ENCODE measurements at places on chromosomes 12 and 14.

- no peak for DNase-seq
These were observed 376.0 kb upstream of the PDE3A start for GRCh38 chr12:19992311-19992710.

DNA sequence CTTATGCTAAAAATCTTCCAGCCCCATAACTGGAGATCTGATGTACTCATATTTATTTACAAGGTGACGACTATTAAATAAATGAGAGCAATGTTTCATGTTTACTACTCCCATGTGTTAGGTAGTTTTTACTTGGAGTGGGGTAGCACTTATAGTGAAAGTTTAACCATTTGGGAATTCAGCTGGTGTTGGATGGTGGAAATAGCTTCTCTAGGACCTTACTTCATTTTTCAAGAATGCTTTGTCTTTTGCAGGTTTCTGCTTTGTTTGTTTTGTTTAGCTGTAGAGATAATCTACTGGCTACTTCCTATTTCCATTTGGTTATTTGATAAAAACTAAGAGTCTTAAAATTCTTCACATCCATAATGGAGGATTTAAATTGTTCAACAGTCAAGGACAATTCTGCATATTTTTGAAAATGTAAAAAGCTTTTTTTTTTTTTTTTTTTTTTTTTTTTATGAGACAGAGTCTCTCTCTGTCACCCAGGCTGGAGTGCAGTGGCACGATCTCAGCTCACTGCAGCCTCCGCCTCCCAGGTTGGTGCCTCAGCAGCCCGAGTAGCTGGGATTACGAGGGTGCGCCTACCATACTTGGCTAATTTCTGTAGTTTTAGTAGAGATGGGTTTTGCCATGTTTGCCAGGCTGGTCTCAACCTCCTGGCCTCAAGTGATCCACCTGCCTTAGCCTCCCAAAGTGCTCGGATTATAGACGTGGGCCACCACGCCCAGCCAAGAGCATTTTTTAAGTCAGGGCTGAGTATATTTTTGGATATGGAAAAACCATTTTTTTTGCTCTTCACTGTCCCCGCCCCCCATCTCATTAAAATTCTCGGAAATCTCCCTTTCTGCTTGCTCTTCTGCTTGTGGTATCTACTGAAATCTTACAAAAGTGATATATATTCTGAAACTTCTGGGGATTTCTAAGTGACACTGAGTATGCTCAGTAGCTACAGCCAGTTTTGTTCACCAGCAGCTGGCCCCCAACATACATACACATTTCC lies 1.4 kb upstream of the ABCD2 start:
- peak; percentile 14 for DNase-seq

DNA sequence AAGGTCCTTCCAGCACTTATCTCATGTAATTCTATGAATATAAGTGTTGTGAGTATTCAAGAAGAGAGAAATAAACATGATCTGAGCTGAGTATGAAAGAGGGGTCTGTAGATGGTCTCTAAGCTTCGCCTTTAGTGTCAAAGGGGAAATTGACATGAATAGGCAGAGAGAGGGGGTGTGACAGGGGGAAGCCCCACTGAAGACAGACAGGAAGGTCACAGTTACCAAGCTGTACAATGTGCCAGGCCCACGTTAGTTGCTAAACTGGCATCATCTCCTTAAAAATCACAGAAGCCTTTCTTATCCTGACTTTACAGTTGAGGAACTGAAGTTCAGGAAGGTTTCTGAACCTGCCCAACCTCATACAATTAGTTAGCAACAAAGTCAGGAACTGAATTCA lies 7.6 kb downstream of the ARHGEF40 start:
- DNase-seq, result no peak

- no peak for DNase-seq
These were observed 279.8 kb downstream of the DUSP6 start for GRCh38 chr12:89072294-89073026.

- DNase-seq, result no peak
These were observed 93.0 kb downstream of the PLEKHA5 start for GRCh38 chr12:19222558-19222957.

GRCh38 chr12:52044292-52044983 lies 6.8 kb upstream of the NR4A1 start:
- DNase-seq, result peak; percentile 99

DNA sequence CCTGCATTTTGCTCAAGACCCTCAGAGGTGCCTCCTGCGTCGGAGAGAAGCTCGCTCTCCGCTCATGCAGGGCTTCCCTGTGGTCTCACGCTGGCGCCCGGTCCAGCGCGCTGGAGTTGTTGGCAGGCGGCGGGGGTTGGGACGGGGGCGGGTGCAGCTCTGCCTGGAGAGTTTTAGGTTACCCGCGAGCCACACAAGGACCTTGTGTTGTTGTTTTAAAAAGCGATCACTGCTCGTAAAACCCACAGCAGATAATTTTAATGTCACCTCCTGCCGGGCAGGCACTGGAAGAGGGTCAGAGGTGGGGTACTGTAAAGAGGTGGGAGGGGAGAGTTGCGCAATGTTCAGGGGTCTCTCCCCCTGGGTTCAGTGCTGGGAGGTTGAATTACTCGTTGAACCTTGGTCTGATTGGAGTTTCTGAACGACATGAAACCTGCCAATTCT lies 850 bp downstream of the SMOC1 start:
- no peak for DNase-seq

- DNase-seq, result no peak
These were observed 48.4 kb downstream of the ATL1 start for GRCh38 chr14:50608302-50608851.

DNA sequence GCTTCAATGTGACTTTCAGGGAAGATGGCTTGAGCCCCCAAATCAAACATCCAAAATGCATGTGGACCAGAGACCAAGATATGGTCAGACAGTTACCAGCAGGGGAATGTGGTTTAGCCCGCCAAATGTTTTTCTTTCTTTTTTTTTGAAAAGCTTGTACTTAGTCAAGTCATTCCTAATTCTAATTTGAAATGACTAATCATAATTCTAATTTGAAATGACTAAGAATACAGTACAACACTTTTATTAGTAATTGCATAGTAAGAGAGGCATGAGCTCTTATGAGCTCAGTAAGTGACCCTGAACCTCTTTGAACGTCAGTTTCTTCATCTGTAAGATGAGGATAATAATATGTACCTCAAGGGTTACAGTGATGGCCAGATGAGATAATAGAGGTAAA lies 72.4 kb downstream of the HECTD4 start:
- DNase-seq, result no peak

DNA sequence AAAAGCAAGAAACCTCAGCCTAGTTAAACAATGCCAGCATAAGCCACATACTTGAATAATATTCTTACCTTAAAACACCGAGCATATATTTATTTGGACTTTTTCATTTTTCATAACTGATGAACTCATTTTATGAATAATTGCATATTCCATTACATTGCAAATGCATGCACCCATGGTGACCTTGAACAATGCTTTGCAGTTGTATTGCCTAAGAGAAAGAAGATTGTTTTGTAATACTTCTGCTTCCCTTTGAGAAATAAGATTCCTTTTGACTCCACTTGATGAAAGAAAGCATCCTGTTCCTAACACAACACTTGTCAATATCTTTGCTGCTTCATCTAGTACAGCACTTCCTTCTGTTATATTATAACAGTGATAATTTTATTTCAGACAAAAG lies 1182.2 kb downstream of the FLRT2 start:
- peak; percentile 36 for DNase-seq

- DNase-seq, result no peak
These were observed 404.0 kb upstream of the ATP2B1 start for GRCh38 chr12:90112666-90113065.

GRCh38 chr12:55657212-55657611 lies 20.5 kb downstream of the OR10P1 start:
- no peak for DNase-seq

DNA sequence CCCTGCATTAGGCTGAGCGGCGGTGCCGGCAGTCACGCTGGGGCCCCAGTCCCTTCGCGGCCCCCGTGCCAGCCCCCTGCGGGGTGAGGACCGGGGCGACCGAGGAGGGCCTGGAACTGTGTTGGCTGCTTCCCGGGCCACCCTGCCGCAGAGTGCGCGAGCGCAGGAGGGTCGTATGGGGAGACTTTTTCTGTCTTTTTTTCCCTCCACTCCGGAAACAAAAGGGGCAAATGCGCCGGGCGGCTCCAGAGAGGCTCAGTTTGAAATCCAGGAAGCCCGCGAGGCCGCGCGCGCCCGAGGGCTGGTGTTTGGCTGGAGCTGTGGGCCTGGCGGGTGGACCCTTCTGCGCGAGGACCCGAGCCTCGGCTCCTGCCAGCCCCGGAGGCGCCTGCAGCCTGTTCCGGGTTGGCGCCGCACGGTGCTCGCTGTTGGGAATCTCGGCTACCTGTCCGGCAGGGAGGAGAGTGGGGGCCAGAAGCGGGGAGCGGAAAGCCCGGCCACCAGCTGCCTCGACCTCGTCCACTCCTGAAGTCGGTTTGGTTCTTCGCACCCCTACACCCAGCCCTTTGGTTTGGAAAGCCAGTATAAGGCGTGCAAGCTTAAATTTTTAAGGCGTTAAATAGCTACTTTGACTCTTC lies 638 bp downstream of the PLEKHG3 start:
- no peak for DNase-seq

DNA sequence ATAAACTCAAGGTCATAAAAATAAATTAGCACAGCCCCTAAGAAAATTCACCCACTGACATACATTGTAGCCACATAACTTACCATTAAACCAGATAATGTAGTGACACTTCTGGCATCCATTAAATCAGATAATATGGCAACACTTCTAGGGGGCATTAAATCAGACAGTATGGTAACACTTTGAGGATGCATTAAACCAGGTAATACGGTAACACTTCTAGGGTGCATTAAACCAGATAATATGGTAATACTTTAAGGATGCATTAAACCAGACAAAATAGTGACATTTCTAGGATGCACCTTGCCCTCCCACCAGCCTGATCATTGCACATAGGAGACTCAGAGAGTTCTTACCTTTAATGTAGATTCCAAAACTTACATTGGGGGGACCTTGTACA lies 1220.5 kb upstream of the TMEM132C start:
- DNase-seq, result no peak

- peak; percentile 82 for DNase-seq
These were observed 160.9 kb upstream of the EEA1 start for GRCh38 chr12:93089805-93090569.

DNA sequence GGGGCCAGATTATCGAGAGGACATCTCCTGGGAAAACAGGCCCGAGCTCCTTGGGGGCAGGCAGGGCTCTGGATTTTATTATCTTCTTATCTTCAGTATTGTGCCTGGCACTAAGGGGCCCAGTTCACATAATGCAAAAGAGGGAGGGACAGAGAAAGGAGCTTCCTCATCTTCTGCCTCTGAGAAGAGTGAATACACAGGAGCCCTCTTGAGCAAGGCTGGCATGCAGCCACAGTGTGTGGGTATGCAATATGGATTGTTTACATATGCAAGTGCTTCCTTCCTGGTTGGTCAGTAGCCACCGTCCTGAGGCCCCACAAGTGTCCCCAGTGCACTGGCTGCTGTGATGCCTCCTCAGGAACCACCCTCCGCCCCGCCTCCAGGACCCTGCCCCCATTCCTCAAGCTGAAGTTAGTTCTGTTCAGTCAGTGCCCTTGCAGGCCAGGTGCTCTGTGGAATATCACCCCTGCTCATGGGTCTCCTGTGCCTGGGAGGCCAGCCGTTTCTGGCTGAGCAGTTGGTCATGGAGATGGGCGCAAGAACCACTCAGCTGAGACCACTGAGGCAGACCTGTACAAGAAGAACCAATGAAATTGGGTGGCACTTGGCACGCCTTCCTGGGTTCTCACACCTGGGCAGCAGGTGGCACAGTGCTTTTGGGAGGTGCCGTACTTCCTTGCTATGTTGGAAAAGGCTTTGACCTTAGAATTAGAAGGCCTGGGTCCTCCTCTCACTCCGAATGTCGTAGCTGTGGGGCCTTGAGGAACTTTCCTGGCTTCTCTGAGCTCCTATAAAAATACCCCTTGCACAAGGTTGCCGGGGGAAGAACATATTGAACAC lies 35.1 kb upstream of the ACTN1 start:
- DNase-seq, result peak; percentile 71

GRCh38 chr12:79424109-79424721 lies 266.5 kb downstream of the PAWR start:
- DNase-seq, result peak; percentile 95

DNA sequence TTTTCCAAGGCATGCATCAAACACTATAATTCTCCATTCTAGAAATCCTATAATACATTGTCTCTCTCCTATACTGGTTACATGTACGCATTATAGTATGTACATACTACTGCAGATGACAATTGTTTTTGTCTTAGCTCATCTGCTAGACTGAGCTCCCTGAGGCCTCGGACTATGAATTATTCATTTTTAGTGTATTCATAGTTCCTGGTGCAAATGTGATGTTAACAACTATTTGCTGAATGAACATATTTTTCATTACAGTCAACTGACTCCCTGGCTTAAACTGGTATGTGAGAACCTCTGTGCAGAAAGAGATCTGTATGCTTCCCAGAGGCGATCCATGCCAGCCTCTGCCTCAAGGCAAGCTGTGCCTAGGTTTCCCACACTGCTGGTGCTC lies 91.8 kb upstream of the PARP11 start:
- DNase-seq, result no peak

GRCh38 chr12:93081810-93082165 lies 152.7 kb upstream of the EEA1 start:
- DNase-seq, result no peak

DNA sequence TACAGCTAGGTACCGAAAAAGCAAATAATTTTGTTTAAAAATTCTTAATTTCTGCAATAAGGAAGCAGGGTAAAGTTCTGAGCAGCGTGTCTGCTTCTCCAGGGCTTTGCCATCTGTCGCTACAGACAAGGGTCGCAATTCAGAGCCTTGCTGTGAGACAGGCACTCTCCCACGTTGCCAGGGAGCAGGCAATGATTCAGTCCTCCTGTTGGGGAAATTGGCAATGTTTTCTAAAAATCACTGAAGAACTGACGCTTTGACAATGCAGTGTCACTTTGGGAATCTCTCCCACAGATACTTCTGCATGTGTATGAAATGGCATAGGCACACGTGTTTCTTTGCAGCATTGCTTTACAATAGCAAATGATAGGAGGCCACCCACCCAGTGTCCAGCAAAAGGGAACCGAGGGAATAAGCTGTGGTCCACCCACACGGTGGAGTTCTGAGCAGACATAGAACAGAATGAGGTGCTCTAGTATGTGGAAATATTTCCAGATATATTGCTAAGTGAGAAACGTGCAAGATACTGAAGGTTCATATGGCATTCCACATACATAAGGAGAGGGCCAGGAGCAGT lies 16.0 kb upstream of the HIP1R start:
- DNase-seq, result no peak

All from fibroblast of pulmonary artery (primary cell).